Stimulated activated CD4-positive, alpha-beta T cell treated with anti-CD3 and anti-CD28 coated beads, Interleukin-2, amount 100 ng/mL, for 48 hours (primary cell): ENCODE measurements at places on chromosomes 13 and 19.

DNA sequence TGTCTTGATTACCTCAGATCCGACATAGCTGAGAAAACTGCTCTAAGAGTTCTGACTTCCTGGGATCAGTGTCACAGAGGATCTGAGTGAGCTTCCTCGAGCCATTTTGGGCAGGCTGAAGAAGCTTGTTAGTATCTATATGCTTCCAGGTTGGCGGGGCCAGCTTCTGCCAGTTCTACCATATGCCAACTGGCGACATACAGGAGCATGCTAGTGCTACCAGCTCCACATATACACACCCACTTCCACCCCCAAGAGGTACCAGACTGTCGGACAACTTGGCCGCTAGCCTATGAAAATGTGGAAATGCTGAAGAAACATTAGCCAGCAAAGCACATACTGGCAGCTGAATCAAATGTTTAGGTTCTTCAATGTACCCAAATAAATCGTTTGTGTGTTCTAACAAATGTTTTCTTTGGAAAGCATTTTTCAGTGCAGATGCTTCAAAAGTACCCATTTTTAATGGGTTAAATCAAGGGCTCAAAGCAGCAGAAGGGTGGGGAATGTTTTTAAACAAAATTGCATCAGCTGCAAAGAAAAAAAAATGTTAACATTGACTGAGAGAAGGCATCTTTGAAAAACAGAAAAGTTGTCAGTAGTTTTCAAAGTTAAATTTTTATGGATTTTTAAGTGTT is 163.7 kb downstream of the KLF12 start:
- no peak for DNase-seq

- DNase-seq, result no peak
These were observed 224.2 kb upstream of the MAB21L1 start for GRCh38 chr13:35700671-35701070.

GRCh38 chr19:19549804-19550464 is 11.9 kb downstream of the CILP2 start:
- no peak for DNase-seq

GRCh38 chr19:46629546-46630025 is 4.7 kb upstream of the PTGIR start:
- DNase-seq, result no peak

- DNase-seq, result no peak
These were observed 6.7 kb upstream of the ONECUT3 start for GRCh38 chr19:1746401-1747284.

- no peak for DNase-seq
These were observed 77.8 kb downstream of the TEX29 start for GRCh38 chr13:111398196-111398595.

- no peak for DNase-seq
These were observed 1479.2 kb downstream of the SLITRK5 start for GRCh38 chr13:89150362-89150761.

DNA sequence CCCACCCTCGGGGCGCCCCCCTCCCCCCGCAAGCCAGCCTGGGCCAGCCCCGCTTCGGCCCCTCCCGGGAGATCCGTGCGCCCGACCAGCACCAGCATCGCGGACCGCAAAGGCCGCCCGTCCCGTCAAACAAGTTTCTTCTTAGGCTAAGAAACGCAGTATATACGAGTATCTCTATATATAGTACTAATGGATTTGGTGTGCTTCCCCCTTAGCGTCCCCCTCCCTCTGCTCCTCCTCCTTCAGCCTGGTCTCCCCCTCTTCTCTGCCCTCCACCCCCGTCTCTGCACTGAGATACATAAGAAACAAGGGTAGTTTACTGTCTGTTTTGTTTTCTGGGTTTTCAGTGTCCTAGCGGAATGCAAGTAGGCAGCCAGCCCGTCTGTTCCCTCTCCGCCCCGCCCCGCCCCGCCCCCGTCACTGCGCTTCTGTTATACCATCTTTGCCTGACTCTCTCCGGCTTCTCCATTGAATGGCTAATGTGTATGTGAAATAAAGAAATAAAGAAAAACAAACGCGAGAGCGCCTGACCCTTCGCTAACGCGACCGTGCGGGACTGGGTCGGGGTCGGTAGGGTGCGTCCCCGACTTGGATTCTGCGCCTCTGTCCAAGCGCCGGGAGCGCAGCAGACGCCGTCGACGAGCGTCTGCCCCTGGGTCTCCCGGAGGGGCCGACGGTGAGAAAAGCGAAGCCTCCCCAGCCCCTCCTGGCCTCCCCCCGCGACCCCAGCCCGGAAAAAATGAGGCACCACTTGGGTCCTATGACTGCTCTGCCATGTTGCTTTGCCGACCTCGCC is 4.2 kb downstream of the LYL1 start:
- DNase-seq, result no peak

DNA sequence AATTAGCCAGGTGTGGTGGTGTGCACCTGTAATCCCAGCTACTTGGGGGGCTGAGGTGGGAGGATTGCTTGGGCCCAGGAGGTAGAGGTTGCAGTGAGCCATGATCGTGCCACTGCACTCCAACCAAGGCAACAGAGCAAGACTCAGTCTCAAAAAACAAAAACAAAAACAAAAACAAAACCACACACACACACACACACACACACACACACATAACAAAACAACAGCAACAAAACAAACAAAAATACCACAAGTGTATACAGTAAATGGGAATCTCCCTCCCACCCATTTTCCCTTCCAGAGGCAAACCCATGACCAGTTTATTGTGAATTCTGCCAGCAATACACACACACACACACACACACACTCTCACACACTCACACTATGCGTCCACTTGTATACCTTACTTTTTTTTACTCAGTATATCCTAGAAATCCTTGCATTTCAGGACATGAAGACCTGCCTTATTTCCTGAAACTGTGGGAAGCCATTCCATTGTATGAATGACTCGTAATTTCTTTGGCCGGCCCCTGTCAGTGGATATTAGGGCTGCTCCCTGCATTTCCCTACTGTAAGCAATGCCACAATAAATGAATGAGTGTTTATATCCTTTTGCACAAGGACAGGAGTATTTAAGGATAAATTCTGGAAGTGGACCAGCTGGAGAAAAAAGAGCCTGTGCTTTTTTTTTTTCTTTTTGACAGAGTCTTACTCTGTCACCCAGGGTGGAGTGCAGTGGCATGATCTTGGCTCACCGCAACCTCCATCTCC is 6.9 kb upstream of the PLEKHF1 start:
- no peak for DNase-seq
